ENCODE measurements at places on chromosomes 3 and 15.

GRCh38 chr3:127027811-127028548, 45.1 kb downstream of the PLXNA1 start:
- DNase-seq = no peak

GRCh38 chr3:882533-882932, 210.3 kb upstream of the CNTN6 start:
- DNase-seq = no peak

GRCh38 chr3:45657853-45658252, 31.3 kb upstream of the SACM1L start:
- no peak for DNase-seq

DNA sequence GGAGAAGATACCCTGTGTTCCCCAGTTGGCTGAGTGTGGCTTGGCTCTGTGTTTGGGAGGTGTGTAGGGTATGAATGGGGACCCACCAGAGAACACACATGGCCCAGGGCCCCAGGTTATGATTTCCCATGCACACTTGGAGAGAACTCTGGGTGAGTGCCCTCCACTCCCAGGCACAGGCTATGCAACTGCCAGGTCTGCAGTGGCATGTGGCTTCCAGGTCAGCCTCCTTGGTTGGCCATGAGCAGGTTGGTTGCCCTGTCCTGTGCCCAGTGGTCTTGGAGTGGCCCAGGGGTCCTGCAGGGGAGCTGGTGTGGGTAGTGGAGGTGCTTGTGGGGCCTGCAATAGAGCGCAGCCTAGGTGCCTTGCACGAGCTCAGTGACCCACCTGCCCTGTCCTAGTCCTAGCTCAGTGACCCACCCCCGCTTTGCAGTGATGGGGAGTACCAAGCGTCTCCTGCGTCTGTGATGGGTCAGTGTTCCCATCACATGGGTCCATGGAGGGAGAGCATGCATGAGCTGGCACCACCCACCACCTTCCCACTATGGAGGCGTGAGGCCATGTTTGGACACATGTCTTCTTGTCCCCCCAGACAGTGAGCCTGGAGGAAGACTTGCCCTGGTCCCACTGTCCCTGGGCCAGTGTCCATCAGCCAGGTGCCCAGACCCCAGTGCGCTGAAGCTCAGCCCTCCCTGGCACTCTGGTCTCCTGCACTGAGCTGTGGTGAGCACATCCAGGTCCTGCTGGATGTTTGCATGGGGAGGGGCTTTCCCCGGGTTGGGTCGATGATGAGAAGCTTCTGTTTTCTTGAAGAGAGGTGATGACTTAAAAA, 217.3 kb downstream of the SNRPN start:
- no peak for DNase-seq

All from NCI-H1105 treated with DMSO at 0.1 percent for 48 hours (cell line).